ENCODE measurements at places on chromosomes 6 and 20.

GRCh38 chr6:37225350-37226169 is 32.0 kb upstream of the TBC1D22B start:
- DNase-seq, result no peak

- DNase-seq, result no peak
Measured at GRCh38 chr20:4179545-4179944, 164.2 kb upstream of the RNF24 start.

GRCh38 chr6:128617285-128617684 is 96.9 kb upstream of the PTPRK start:
- DNase-seq, result no peak

- DNase-seq, result no peak
Measured at GRCh38 chr6:123489589-123489988, 147.2 kb downstream of the TRDN start.

GRCh38 chr20:48856130-48856529 is 28.3 kb upstream of the PREX1 start:
- DNase-seq, result no peak

- DNase-seq, result no peak
Measured at GRCh38 chr20:50224531-50225255, 34.1 kb downstream of the CEBPB start.

GRCh38 chr6:164200071-164200470 is 785.6 kb downstream of the QKI start:
- DNase-seq, result no peak

DNA sequence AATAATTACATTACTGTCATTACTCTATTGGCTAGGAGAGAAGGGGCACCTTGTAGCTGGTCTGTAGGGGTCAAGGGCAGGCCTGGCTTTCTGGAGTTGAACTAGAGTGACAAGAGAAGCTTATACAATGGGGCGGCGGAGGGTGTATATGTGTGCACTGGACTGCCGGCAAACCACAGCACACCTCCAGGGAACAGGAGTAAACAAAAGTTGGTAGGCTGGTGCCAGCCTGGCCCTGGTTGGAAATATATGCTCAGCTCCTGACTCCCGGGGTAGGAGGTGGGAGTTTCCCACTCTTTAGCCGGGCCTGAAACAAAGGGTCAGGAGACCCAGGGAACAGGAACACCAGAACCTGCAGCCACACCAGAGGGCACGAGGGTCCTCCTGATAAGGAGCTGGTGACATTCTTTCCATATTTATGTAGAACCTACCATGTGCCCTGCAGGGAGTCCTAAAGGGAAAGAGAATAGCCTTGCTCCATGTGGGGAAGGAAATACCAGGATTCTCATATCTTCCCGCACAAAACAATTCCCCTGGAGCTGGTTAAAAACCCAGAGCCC is 5.1 kb downstream of the C6orf132 start:
- DNase-seq, result no peak

GRCh38 chr6:7126754-7127153 is 19.0 kb downstream of the RREB1 start:
- DNase-seq, result no peak

All from esophagus squamous epithelium (tissue), 5 donors.